GM20000 (cell line): ENCODE measurements at places on chromosomes 11 and 22.
A peak's percentile ranks its signal among the peaks of the same experiment; 100 is the strongest.

GRCh38 chr11:47329431-47329986, 23.0 kb downstream of the MYBPC3 start:
- DNase-seq: no peak

DNA sequence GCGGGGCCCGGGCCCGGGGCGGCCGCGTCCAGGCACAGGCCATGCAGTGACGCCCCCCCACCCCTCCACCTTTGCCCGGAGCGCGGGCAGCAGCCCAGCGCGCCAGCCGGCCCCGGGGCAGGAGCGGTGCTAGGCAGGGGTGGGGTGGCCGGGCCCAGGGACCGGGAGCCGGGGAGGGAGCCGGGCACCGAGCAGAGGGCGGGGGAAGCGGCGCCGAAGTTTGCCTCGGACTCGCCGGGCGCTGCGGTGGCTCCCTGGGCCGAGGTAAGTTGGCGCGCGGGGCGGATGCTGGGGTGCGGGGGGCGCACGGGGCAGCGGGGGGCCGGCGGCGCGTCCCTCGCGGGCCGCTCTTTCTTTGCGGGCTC, 332 bp downstream of the TEAD1 start:
- peak; percentile 63 for DNase-seq

- DNase-seq: no peak
Measured at GRCh38 chr11:113932788-113933187, 28.2 kb downstream of the HTR3B start.

GRCh38 chr11:32087597-32087996, 3.3 kb upstream of the RCN1 start:
- DNase-seq: no peak

DNA sequence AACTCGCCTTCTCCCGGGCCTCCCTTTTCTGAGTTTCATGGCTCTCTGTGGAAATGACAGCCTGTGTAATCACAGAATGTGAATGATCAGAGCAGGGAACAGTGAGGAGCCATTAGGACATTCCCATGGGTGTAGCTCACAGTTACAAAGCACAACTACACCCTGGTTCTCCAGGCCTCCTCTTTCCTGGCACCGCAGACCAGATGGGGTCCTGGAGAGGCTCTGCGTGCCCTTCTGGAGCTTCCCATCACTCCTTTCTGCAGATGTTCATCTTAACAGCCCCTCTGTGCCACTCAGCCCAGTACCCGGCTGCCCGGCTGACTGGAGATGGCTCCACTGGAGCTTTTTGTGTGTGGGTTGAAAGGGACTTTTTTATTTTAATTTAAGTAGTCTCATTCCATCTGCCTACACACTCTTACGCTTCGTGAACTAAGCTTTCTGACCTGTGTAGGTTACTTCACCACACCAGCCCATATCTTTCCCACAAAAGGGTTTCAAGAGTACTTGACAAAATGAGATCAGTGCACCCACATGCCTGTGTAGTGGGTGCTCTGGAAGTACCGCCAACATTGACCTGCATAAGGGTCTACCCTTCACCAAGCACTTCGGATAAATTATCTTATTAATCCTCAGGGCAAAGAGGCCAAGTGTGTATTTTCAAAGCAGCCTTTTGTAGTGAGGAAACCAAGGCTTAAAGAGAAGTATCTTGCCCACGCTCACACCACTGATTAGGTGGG, 29.8 kb downstream of the SREBF2 start:
- DNase-seq: peak; percentile 70
